Lung (tissue), 17 donors: ENCODE measurements at places on chromosomes 7 and 10. TPM values are rescaled to one million over a fixed set of nuclear protein-coding genes. Genes with fewer than 3 reads are reported as not detected.

Gene KLF14
- 0.26 TPM for total RNA-seq

DNA sequence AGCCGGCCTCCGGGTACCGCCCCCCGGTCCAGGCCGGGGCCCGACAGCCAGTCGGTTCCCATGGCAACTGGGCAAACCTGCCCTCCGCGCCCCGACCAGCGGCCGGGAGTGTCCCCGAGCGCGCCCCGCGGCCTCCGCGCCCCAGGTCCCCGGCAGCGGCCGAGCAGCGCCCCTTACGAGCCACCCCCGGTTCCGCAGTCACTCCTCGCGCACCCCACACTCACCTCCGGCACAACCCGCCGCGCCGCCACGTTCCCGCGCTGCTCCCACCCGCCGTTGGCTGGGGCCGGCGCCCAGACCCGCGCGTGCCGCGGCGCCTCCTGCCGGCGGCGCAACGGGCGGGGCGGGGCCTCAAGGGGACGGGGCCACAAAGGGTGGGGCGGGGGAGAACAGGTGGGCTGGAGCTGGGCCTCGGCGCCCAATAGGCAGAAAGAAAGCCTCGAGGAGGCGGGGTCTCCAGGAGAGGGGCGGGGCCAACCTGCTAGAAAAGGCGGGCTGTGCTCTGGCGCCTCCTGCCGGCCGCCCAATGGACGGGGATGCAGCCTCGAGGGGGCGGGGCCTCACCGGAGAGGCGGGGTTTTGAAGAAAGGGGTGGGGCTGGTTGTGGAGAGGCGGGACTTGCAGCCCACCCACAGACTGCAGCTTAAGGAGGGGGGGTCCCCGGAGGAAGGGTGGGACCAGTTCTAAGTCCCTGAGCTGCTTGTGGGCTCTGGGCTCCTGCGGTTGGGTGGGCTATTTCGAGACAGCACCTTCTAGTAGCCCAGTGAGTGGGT lies at the start of gene RADIL:
TSS of gene RADIL (minus strand) at position 345 of the 773 bp plus-strand sequence. CDS start 5,577 bp downstream, outside the sequence.
- DNase-seq: peak; percentile 93
- peaks cover 19% of the 10 kb centered on the region for H3K4me1 ChIP-seq
- peak within 1 kb of the TSS; percentile 44 for H3K4me3 ChIP-seq
- peak within 1 kb of the TSS; percentile 84 for H3K27ac ChIP-seq
- no peaks in the 10 kb centered on the region for H3K36me3 ChIP-seq

DNA sequence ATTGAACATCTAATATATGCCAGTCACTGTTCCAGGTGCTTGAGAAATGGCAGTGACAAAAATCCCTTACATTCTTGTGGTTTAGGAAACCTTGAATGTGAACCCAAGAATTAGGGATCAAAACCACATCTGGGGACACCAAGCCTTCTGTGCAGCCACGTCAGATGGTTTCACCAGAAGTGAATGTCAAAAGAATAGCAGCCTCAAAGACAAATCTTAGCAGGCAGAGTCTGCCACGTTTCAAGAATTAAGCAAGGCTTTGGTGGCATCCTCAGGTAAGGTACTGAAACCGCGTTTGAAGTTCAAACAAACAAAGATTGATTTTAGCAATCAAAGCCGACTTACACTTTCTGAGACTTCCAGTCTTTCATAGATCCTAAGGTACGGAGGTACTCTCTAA lies 225.5 kb upstream of the GNAI1 start:
- H3K36me3 ChIP-seq: no peaks in the 10 kb centered on the region
- H3K4me3 ChIP-seq: no peak overlapping the region
- H3K27ac ChIP-seq: no peak overlapping the region

Gene NEUROD6
- total RNA-seq: not detected

- H3K27me3 ChIP-seq: no peaks in the 10 kb centered on the region
- peaks cover 5% of the 10 kb centered on the region for H3K36me3 ChIP-seq
Measured at GRCh38 chr10:91977491-91977890, 53.9 kb downstream of the BTAF1 start.

Gene EPHA1
- total RNA-seq: 13.3 TPM

DNA sequence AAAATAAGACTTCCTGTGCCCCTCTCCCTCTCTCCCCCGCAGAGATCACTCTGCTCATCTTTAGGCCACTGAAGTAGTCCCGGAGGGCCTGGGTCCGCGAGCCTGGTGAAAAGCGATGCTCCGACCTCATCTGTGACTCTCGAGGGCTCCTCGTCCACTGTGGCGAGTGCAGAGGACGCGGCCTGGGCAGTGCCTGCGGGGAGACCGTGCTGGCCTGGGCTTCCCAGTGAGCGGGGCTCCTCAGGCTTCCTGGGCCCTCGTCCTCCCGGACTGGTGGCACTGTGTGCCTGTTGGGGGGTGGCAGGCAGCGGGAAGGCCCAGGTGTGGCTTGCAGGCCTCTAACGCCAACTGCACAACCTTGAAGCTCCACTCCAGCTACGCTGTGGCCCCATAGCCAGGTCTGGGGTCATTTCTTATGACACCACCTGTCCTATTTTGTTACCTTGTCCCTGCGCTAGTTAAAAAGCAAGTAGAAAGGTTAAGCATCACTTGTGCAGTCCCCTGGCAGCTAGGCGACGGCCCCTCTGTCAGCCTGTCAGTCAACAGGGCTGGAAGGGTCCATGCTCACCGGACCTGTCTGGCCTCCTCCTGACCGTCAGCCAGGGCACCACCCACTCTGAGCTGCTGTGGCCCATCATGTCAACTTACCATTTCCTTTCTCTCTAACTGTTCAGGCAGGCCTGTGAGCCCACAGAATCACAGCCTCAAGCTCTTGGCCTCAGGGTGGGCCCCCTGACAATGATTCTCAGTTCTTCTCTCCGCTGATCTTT lies 20.5 kb downstream of the MNX1 start:
- DNase-seq: no peak
- H3K4me3 ChIP-seq: no peak overlapping the region

Gene LLCFC1
- not detected for total RNA-seq

DNA sequence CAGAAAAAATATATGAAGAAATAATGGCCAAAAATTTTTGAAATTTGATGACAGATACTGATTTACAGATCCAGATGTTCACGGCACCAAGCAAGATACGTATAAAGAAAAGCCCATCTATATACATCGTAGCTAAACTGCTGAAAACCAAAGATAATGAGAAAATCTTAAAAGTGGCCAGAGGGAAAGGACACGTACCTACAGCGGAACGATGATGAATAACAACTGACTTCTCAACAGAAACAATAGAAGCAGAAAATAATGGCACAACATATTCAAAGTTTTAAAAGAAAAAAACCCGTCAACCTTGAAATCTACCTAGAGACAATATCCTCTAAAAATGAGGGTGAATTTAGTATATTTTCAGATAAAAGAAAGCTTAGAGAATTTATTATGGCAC lies 31.9 kb downstream of the IL2RA start:
- no peaks in the 10 kb centered on the region for H3K27me3 ChIP-seq
- H3K4me1 ChIP-seq: no peaks in the 10 kb centered on the region
- H3K4me3 ChIP-seq: no peak overlapping the region
- H3K27ac ChIP-seq: no peak overlapping the region

GRCh38 chr7:43492896-43493295 lies 90.0 kb upstream of the STK17A start:
- H3K4me3 ChIP-seq: no peak overlapping the region
- no peak overlapping the region for H3K27ac ChIP-seq
- H3K27me3 ChIP-seq: no peaks in the 10 kb centered on the region
- H3K4me1 ChIP-seq: peaks cover 15% of the 10 kb centered on the region

DNA sequence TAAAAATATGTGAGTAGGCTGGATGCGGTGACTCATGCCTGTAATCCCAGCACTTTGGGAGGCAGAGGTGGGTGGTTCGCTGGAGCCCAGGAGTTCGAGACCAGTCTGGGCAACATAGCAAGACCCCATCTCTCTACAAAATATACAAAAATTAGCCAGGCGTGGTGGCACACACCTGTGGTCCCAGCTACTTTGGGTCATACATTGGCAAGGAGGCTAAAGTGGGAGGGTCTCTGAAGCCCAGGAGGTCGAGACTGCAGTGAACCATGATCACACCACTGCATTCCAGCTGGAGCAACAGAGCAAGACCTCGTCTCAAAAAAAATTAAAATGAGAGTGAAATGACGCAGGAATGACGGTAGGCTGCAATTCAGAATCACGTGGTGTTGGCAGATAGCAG lies 64.7 kb upstream of the SH2B2 start:
- no peaks in the 10 kb centered on the region for H3K4me1 ChIP-seq
- no peak overlapping the region for H3K27ac ChIP-seq
- H3K4me3 ChIP-seq: no peak overlapping the region

GRCh38 chr7:149072438-149072775 lies 18.1 kb downstream of the ZNF786 start:
- no peak for DNase-seq
- H3K27me3 ChIP-seq: no peaks in the 10 kb centered on the region
- H3K27ac ChIP-seq: peak overlapping the region; percentile 68
- no peaks in the 10 kb centered on the region for H3K4me1 ChIP-seq
- H3K4me3 ChIP-seq: no peak overlapping the region

GRCh38 chr7:135831455-135832195 lies 83.0 kb upstream of the FAM180A start:
- no peak for DNase-seq
- H3K27ac ChIP-seq: no peak overlapping the region
- H3K4me1 ChIP-seq: peaks cover 4% of the 10 kb centered on the region
- no peak overlapping the region for H3K4me3 ChIP-seq
- no peaks in the 10 kb centered on the region for H3K27me3 ChIP-seq

DNA sequence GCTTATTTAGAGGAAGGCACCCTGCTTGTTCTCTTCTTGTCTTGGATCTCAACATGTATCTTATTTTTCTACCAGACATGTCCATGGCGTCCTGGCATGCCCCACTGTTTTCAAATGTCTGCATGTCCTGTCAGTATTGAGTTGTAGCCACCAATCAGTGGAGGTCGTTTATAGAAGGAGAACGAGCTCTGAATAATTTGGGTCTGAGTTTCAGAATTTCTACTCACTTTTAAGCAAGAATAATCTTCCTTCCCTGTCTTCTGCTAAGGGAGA lies 2.9 kb upstream of the HOXA13 start:
- no peaks in the 10 kb centered on the region for H3K36me3 ChIP-seq
- peaks cover 90% of the 10 kb centered on the region for H3K27me3 ChIP-seq
- DNase-seq: peak; percentile 39
- H3K27ac ChIP-seq: no peak overlapping the region
- no peak overlapping the region for H3K4me3 ChIP-seq

GRCh38 chr7:41584746-41585145 lies 118.1 kb downstream of the INHBA start:
- H3K27me3 ChIP-seq: no peaks in the 10 kb centered on the region
- no peaks in the 10 kb centered on the region for H3K4me1 ChIP-seq
- no peak overlapping the region for H3K4me3 ChIP-seq
- H3K36me3 ChIP-seq: no peaks in the 10 kb centered on the region

Gene AASS
- 98.4 TPM for total RNA-seq

Gene ACTL6B
- total RNA-seq: not detected

GRCh38 chr10:85787393-85787792 lies 579.2 kb downstream of the GRID1 start:
- no peaks in the 10 kb centered on the region for H3K36me3 ChIP-seq
- no peak for DNase-seq
- H3K4me1 ChIP-seq: no peaks in the 10 kb centered on the region
- H3K27ac ChIP-seq: no peak overlapping the region
- H3K4me3 ChIP-seq: no peak overlapping the region
- no peaks in the 10 kb centered on the region for H3K27me3 ChIP-seq

Gene CLCN1
- total RNA-seq: 0.18 TPM

GRCh38 chr7:121433775-121434174 lies 37.7 kb upstream of the FAM3C start:
- no peaks in the 10 kb centered on the region for H3K36me3 ChIP-seq
- peaks cover 8% of the 10 kb centered on the region for H3K4me1 ChIP-seq
- H3K27me3 ChIP-seq: no peaks in the 10 kb centered on the region
- no peak for DNase-seq
- no peak overlapping the region for H3K4me3 ChIP-seq
